ENCODE measurements at places on chromosomes 16 and 17. TPM values are rescaled to one million over a fixed set of nuclear protein-coding genes. Genes with fewer than 3 reads are reported as not detected.

- DNase-seq = no peak
These were observed 923 bp downstream of the ANKRD13B start for GRCh38 chr17:29593591-29594518.

Gene NPTX1
- total RNA-seq = not detected

Gene TBX21
- total RNA-seq = 0.32 TPM

DNA sequence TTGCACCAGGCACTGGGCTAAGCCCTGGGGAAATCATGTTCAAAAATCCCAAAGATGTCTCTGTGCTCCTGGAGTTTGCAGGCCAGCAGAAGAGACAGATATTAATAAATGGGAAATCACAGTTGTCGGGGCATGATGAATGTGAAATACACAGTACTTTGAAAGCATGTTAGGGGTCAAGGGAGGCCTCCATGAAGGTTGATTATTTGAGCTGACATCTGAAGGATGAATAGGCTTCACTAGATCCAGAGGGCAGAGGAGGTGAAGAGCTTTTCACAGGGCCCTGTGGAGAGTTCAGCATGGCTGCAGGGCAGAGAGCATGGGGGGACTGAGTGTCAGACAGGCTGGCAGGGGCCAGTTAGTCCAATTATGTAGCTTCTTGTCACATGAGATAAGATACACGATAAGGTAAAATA, 2.6 kb downstream of the ANKRD40CL start:
- DNase-seq = no peak

Gene KCNH6
- not detected for total RNA-seq

DNA sequence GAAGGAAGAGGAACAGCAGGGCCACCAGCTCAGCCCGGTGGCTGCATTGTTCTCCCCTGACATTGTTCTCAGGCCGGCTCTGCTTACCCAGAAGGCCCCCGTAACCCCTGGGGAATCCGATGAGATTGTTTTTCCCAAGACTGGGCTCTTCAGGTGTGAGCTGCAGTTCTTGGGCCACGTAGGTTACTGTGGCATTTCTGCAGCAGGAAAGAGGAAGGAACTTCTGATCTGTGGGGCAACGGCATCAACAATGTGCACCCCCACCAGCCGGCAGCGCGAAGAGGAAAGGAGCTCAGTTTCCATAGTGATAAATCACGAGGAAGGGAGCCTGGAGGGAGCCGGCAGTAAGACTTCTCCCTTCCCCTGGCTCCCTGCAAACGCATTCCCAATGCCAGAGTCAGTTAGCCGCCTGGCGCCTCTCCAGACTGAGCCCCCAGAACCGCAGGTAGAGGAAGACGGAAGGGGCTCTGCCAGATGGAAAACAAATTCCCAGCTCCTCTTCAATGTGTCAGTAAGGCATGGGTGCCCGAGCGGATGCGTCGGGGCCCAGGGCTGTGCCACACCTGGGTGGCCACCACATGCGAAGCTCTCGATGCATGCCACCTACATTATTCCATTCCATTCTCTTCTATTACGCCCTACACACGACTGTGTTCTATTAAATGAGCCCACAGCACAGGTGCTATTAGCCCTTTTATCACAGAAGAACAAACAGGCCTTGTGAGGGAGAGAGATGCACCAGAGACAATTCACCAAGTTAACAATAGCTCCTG, 21.5 kb upstream of the PECAM1 start:
- peak; percentile 78 for DNase-seq

Gene ACAP1
- 14.9 TPM for total RNA-seq

DNA sequence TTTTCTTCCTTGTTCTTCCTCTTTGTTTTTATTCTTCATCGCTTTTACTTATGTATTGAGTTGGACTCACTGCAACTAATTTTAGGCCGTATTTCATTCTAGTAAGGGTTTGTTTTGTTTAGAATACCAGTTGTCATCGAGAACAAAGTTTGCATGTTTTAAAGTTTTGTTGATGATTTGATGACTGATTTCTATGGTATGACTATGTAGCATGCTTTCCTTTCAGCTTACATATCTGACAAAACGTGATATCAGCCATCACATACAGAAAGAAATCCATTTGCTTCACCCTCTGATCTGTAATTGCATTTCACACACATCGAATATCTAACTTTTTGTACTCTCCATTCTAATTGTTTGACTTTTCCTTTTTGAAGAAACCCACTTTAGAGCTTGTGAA, 4.0 kb downstream of the PRKCA start:
- DNase-seq = no peak

Gene SLC13A2
- total RNA-seq = not detected

Gene CDH5
- total RNA-seq = 42.9 TPM

- no peak for DNase-seq
These were observed 32.1 kb downstream of the ANKRD40 start for GRCh38 chr17:50675627-50676026.

DNA sequence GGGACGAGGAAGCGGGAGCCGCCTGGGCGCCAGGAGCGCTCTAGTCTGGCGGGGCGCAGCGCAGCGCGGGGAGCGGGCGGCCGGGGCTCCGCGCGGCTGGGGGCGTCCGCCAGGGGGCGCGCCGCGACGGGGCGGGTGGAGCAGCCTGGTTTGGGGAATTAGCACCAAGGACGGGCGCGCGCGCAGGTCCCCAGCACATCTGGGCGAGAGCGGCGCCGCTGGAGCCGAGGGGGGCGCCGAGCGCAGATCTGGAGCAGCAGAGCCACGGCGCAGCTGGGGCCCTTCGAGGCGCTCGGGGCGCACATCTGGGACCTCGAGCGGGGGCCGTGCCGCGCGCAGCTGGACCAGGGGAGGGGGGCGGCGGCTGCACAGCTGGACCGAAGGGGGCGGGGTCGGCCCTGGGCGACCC, at the start of gene NXPH3:
NXPH3 (plus strand) TSS at position 193 of the 409 bp plus-strand sequence. CDS start 349 bp downstream, outside the sequence.
- DNase-seq = peak; percentile 83

Gene DUSP3
- 224 TPM for total RNA-seq

DNA sequence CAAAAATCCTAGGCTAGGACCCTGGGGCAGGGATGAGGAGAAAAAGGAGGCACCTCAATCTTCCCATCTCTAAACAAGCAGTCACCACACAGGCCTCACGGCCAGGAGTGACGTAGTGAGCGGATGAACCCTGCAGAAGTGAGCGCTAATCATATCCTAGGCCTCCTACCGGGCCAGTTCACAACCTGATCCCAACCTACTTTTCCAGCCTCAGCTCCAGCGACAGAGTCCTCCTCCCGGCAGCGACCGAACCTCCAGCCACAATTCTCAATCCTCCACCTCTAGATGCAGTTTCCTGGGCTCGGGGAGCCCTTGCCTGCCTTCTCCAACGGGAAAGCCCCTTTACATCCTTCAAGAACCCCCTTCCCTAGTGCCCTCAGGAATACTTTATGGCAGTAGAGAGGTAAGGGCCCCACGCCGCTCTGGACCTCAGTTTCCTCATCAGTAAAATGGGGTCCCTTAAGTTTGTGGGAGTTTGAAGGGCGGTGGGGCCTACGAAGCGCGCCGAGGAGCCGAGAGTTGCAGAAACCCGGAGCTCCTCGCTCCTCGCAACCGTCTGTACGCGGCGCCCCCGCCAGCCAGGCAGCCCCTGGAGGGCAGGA, 1.4 kb downstream of the ZNF668 start:
- no peak for DNase-seq

GRCh38 chr17:45688353-45688752, 95.8 kb upstream of the CRHR1 start:
- no peak for DNase-seq

DNA sequence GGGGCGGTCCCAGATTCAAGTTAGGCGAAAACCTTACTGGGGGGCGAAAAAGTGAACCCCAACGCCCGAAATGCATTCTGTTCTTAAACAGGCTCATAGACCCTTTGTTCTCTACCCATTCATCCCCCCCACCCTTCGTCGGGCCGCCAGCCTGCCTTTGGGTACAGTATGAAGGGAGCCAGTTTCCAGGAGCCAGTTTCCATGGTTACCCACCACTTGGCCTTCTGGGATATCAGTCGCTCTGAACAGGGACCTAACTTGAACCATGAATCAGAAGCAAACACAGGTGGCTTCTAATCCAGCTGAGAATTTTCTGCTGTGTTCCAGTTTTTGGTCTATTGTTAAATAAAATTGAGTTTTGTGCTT, 532 bp downstream of the DHX40 start:
- peak; percentile 42 for DNase-seq

Gene NPIPB6
- total RNA-seq = 0.48 TPM

- no peak for DNase-seq
These were observed 22.8 kb downstream of the TADA2A start for GRCh38 chr17:37429453-37429852.

Gene FOXN1
- not detected for total RNA-seq

DNA sequence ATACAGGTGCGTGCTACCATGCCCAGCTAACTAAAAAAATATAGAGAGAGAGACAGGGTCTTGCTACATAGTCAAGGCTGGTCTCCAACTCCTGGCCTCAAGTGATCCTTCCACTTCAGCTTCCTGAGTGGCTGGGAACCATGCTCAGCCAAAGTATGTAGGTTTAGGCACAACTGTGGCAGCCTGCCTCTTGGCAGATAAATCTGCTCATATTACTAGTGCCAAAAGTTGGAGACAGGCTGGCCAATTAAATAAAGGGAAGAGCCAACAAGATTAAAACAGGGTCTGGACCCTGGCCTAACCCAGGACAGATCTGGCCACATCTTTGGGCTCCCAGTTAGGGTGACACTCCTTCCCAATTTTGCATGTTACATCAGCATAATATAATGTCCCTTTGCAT, 151.7 kb downstream of the CBLN1 start:
- peak; percentile 40 for DNase-seq

- no peak for DNase-seq
These were observed 26.5 kb upstream of the SPNS3 start for GRCh38 chr17:4407216-4407615.

- peak; percentile 48 for DNase-seq
These were observed 8.2 kb downstream of the CAVIN1 start for GRCh38 chr17:42414704-42415409.

DNA sequence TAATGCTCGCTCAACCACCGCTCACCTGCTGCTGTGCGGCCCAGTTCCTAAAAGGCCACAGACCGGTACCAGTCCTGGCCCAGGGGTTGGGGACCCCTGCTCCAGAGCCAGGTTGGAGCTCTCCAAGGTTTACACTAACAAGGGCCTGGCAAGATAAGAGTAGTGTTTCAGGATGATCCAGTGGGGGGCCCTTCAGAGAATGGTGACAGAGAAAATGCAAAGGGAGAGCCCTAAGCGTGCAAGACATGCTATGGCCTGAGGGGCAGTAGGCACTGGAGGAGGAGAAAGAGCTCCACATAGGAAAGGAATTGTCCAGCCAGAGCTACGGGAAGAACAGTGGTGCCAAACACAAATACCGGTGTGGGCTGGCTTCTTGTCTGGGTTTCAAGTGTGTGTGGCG, 233.4 kb downstream of the STX8 start:
- DNase-seq = no peak

DNA sequence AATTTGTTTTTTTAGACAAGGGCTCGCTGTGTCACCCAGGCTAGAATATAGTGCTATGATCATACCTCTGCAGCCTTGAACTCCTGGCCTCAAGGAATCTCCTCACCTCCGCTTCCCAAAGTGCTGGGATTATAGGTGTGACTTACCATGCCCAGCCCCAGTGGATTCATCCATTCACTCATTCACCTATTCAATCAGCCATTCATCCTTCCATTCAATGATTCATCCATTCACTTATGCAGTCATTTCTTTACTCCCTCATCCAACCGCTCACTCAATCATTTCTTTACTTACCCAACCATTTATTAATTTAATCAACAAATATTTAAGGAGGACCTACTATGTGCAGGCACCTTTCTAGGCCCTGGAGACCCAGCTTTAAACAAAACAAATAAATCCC, 25.7 kb downstream of the DEXI start:
- DNase-seq = no peak

- no peak for DNase-seq
These were observed 106.6 kb downstream of the N4BP1 start for GRCh38 chr16:48503336-48503735.

Gene TEKT5
- total RNA-seq = not detected

- no peak for DNase-seq
These were observed 211.7 kb upstream of the CHMP6 start for GRCh38 chr17:80779961-80780380.

DNA sequence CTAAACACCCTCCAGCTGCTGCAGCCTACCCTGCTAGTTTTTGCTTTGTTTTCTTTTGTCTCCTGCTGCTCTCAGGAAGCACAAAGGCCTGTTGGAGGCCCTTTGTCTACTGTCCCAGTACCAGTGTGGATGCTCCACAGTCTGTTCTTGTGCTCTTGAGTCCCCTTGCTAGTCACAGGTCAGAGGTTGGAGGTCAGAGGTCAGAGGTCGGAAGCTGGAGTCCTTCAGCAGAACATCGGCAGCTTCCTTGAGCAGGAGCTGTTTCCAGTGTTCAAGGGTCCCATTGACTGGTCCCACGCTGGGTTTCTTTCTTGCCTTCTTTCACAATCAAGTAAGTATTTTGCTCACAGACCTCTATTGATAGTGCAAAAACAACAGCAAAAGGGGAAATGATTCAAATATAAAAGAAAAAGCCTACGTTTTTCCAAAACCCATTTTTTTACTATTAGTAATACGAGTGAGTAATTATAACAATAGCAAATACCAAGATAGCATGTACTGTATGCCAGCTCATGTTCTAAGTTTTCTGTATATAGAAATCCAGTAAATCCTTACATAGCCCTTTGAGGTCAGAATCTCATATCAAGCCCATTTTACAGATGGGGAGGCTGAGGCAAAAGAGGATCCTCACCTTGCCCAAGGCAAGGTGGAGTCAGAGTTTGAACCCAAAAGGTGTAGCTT, 10.9 kb upstream of the IL34 start:
- DNase-seq = no peak

DNA sequence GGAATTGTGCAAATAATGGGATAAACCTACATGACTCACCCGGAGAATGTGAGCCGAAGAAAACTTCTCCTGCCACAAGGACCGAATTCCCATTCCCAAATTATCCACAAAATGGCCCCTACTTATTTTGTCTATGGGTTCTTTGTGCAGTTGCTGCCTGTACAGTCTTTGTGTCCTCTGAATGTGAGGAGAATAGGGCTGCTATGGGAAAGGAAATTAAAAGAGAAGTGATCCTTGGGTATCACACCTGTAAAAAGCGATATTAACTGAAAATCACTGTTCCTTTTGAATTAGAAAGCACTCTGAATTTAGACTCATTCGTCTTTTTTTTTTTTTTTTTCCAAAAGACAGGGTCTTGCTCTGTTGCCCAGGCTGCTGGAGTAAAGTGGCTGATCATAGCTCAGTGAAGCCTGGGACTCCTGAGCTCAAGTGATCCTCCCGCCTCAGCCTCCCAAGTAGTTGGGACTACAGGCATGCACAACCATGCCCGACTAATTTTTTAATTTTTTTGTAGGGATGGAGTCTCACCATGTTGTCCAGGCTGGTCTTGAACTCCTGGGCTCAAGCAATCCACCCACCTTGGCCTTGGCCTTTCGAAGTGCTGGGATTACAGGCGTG, 45.4 kb downstream of the CHD9 start:
- DNase-seq = no peak

GRCh38 chr16:73993878-73994277, 302.7 kb upstream of the PSMD7 start:
- no peak for DNase-seq

Gene KRT27
- total RNA-seq = not detected

Gene SLFN14
- total RNA-seq = not detected

Gene SLFN12L
- 0.19 TPM for total RNA-seq

DNA sequence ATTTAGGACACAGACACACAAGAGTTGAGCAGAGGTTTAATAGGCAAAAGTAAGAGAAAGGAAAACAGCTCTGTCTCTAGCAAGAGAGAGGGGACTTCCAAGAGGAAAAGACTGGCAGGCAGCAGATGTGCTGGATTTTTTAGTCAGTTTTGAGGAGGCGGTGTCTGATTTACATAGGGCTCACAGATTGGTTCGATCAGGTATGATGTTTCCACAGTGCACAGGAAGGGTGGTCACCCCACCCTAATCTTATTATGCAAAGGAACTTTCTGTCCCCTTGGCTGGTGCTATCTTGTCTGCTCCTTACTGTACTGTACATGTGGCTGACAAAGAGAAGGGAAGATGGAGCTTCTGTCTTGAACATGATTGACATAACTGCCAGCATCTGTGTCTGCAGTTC, 25.3 kb downstream of the BFAR start:
- DNase-seq = no peak
